ENCODE measurements at places on chromosomes 2 and 18.

DNA sequence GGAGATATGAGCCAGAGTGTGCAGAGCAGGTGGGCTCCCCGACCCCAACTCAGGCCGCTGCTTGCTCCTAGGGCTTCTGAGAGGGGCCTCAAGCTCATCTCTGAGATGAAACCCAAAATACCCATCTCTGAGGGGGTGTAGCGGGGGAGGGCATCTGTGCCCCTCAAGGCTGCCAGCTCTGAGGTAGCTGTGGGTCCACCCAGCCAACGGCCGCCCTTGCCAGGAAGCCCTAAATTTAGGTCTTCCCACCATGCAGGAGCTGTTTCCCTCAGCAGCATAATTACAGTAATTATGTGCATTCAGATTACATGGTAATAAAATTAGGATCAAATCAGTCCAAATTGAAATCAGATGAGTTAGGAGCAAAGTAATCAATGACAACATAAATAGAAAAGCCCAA, 97.8 kb upstream of the MCFD2 start:
- no peak for DNase-seq

DNA sequence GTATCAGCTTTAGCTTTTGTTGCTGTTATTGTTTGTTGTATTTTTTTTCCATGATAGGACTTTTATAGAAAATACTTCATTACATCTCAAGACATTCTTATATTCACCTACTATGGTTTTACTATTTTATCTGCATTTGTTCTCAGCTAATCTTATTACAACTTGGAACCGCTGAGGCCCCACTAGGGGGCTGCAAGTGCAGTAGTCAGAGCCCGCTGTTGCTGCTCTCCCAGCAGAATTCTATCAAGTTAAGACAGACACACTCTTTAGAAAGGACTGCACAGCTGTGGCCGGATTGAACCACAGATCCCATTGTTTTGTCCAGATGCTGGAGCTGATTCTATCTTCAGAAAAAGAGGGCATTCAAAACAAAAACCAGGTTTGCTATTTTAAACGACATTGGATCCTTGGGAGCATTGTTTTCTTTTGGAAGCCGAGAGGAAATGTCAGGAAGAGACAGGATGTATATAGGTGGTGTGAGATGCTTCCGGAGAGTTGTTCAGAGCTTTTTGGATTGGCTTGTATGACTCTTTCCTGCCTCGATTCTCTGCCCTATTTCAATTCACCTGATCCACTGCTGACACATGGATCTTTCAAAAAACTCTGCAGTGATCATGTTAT, 105.7 kb upstream of the GAREM1 start:
- no peak for DNase-seq

DNA sequence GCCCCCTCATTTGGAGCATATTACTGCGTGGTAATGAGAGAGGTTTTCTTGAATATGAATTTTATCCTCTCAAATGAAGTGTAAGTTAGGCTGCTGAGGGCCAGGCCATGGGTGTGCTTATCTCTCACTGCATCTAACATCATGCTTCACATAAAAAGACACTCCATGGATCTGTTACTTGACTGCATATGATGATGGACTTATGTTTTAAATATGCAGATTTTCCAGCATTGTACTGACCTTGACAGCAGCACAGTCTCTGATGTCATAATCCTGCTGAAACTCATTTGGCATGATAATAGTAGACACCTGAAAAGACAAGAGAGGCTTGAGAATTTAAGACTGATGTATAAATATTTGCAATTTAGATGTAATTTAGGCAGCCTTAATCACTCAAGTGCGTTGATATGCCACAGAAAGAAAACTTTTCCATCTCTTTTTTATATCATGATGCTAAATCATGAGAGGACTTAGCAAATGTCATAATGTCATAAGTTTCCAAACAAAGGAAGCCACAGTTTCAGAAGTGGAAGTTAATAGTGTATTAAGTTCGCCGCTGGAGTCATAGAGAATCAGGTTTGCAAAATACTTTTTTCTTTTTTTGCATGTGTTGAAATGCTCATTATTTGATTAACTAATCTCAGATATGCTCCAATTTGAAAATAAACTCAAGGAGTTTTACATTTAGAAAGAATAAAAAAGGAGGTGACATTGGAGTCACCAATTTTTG, 62.7 kb upstream of the CD302 start:
- no peak for DNase-seq

- peak; percentile 92 for DNase-seq
These were observed 129.7 kb downstream of the CCDC85A start for GRCh38 chr2:56313500-56313921.

- DNase-seq: no peak
These were observed 162.2 kb downstream of the SLC39A10 start for GRCh38 chr2:195819276-195819675.

- peak; percentile 56 for DNase-seq
These were observed 5.1 kb upstream of the ASIC4 start for GRCh38 chr2:219508971-219509779.

DNA sequence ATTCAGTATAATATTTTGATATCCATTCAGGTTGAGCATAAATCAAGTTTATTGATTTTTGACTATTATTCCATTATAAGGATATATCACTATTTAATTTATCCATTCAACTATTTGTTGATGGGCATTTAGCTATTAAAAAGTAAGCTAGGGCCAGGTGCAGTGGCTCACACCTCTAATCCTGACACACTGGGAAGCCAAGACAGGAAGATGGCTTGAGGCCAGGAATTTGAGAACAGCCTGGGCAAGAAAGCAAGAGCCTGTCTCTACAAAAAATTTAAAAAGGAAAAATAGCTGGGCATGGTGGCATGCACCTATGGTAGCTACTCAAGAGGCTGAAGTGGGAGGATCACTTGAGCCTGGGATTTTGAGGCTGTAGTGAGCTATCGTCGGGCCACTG, 183.5 kb downstream of the HNMT start:
- DNase-seq: peak; percentile 10

- DNase-seq: no peak
These were observed 228.7 kb upstream of the SLC8A1 start for GRCh38 chr2:40680547-40680946.

DNA sequence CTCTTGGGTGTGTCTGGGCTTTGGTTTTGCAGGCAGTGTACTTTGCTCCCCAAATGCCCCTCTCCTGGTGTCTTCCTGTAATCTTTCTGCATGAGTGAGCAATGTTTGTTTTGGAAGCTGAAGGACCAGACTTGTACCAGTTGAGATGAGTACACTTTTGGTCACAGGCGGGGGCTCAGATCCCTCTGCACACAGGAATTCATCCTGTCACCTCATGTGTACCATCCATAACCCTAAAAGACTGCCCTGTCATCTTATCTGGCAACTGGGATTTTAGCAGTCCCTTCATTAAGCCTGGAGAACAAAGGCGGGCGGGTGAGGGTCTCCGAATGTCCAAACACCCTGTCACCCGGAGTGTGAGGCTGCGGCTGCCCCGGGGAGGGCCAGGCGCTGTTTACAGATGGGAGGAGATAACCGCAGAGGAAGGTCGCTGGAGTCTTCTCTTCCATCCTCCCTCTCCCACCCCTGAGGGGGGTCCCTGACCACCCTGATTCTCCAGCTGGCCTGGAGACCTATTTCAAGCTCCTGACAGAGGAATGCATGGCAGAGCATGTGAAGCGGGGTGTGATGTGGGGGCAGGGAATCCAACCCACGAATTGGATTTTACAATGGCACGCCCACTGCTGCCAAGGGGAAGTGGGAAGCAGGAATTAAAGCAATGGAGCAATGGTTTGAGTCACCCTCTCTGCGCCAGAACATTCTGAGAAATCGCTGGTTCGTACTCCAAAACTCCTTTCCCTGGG, 158.2 kb upstream of the MYCN start:
- no peak for DNase-seq

- no peak for DNase-seq
These were observed 105.1 kb downstream of the NDUFA10 start for GRCh38 chr2:239919774-239920692.

GRCh38 chr2:220682616-220683015, 889.5 kb downstream of the EPHA4 start:
- no peak for DNase-seq

DNA sequence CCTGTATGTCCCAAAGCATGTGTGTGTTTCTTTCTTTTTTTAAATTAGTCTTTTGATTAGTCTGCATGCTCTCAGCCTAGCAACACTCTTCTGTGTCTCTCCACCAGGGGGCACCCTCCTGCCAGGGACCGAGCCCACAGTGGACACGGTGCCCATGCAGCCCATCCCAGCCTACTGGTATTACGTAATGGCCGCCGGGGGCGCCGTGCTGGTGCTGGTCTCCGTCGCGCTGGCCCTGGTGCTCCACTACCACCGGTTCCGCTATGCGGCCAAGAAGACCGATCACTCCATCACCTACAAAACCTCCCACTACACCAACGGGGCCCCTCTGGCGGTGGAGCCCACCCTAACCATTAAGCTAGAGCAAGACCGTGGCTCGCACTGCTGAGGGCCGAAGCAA, 93.8 kb downstream of the NRP2 start:
- no peak for DNase-seq

DNA sequence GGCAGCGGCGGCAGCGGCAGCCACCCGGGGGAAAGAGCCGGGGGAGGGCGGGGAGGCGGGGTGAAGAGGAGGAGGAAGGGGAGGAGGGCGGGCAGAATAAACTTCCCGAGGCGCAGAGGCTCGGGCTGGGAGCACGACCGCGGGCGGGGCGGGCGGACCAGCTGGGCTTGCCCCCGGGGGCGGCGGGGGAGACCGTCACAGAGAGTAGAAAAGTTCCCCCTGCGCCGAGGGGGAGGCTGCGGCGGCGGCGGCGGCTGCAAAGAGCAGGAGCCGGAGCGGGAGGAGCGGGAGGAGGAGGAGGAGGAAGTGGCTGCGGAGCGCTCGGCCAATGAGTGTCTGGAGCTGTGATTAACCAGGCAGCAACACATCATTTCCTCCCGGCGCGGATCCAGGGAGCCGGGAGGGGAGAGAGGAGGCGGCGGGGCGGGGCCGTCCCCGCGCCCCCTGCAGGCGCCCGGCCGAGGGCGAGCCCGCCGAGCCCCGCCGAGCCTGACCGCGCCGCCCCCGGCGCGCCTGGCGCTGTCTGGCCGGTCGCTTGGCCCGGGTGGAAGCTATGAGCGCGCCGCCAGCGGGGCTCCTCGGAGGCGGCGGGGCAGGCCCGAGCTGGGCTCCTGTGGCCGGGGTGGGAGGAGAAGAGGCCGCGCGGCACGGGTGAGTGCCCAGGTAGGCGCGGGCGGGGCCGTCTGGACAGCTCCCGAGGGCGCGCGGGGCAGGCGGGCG, at the start of gene ACVR1:
TSS of gene ACVR1 (minus strand) at position 265 of the 720 bp plus-strand sequence. CDS start 76,837 bp downstream, outside the sequence.
- peak; percentile 90 for DNase-seq

DNA sequence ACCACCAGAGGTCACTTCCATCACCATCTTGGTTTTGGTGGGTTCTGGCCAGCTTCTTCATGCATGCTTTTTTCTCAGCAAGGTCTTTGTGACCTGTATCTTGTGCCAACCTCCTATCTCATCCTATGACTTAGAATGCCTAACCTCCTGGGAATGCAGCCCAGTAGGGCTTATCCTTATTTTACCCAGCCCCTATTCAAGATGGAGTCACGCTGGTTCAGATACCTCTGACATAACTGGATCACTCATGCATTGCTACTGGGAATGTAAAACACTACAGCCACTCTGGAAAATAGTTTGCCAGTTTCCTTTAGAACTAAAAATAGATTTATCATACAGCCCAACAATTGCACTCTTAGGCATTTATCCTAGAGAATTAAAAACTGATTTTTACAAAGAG, 219.2 kb downstream of the IRS1 start:
- no peak for DNase-seq

GRCh38 chr2:168075446-168075845, 171.9 kb downstream of the STK39 start:
- DNase-seq: no peak

DNA sequence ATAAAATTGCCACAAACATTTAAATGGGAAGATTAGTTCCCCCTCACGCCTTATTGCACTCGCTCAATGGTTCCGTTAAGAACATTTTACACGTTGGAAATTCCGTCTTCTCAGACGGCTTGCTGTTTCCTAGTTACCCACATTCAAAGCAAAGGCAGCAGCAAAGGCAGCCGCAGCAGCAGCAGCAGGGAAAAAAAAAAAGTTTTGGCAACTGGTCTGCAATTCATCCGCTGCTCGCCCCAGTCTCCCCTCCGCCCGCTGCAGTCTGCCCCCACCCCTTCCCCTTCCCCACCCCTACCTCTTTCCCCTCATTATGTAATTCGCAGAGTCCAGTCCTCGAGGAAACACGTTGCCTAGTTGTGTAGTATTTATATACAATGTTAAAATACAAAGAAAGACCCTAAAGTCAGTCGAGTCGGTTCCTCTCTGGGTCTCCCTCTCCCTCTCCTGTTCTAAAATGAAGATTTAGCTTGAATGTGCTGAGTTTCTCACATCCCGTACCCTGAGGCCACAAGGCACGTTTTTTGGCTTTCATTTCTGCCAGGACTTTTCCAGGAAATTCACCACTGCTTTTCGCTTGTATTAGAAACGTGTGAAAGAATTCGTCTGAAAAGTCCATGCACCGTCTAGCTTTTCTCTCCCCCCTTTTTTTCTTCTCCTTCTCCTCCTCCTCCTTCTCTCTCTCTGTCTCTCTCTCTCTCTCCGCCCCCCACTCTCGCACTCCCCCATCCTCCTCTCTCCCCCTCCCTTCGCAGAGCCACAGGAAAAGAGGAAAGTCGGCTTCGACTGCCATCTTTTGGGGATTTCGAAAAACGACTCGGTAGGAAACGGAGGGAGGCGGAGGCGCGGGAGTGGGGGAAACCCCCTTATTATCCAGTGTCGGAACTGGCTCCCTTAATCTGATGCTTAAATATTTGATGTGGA, 140.0 kb downstream of the MEIS1 start:
- DNase-seq: peak; percentile 77

DNA sequence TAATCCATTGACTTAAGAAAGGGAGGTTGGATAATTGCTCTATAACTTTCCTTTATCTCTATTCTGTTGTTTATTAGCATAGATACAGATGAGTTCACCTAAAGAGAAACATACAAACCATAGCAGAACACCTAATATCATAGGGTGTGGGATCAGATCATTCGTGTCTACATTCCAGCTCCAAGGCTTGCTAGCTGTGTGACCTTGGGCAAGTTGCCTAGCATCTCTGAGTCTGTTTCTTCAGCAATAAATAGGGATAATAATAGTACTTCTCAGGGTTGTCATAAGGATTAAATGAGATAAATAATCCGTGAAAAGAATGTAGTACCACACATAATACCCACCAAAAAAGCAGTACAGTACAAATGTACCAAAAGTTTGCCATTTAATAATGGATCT, 126.2 kb downstream of the PLB1 start:
- DNase-seq: no peak

DNA sequence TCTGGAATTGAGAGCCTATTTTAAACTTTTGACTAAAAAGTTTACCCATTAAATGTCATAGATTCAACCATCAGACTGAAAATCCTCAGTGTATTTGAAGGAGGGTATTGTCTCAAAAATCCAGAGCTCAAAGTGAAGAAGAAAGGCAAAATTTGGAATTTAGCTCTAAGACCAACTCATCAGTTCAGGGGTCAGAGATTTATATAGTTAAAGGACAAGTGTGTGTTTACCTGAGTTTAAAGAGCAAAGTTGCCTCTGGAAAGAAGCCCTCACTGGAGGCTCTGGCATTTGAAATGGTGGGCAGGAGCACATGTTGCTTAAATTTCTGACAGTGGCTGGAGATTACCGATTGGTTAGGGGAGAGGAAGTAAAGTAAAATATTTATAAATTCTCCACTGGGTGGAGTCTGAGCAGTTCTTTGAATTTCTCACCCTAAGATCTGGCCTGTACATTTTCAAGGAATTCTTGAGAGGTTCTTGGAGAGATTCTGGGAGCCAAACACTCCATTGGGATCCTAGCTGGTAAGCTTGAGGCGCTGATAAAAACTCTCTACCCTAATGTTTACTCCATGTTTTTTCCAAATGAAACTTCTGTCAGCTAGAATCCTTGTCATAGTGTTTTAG, at the start of gene KYNU:
TSS of gene KYNU (plus strand) at position 449 of the 623 bp plus-strand sequence. CDS start 7,704 bp downstream, outside the sequence.
- DNase-seq: no peak

Measured in NCI-H446 (cell line).